Stimulated activated naive CD8-positive, alpha-beta T cell treated with anti-CD3 and anti-CD28 coated beads, Interleukin-15, amount 100 ng/mL, for 72 hours (primary cell): ENCODE measurements at places on chromosomes 3 and 15.

DNA sequence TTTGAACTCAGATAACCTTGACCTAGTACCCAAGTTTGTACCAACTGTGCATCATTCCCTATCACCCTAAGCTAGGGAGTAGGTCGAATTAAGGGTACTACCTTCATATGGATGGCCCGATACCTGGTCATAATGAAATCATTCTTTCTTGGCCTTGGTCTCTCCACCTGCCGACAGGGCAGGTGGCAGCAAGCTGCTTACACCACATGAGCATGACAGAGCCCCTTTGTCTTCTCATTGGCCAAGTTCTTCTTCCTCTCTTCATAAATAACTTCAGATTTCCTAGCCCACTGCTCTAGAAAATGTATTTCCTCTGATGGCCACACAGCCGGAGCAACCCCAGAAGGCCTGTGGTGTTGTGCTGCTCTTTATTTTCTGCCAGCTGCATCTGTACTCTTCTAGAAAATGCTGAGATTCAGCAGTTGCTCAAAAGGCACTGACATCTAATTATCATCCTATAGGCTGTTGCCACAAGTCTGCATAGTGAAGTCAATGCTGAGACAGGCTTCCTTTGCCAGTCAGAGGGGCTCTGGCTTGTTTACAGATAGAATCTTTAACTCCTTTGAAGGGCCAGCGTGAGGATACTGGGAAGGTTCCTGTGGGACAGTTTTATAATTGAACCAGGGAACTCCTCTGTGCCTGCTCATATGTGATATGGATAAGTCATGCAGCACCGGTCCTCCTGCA lies 304.2 kb downstream of the PTPRG start:
- DNase-seq: no peak

DNA sequence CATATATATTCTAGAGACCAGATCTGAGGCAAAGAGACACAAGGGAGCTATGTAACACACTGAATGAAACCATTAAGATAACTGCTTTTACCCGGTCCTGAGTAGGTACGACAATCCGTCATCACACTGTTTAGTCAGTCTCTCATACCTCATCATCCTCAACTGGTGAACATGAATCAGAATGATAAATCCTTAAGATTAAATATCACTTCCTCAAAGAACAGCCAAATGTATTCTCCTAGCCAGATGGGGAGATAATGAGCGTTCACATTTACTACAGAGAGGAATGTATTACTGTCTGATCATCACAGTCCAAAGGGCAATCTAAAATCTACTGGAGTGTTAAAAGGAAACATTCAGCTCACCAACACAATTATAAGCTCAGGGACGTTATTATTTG lies 319.4 kb upstream of the STAC start:
- no peak for DNase-seq

- DNase-seq: no peak
These were observed 553.5 kb downstream of the EDEM1 start for GRCh38 chr3:5741017-5741416.

- DNase-seq: no peak
These were observed 183.3 kb downstream of the NR1D2 start for GRCh38 chr3:24128199-24129005.

- DNase-seq: no peak
These were observed 11.1 kb downstream of the IGF2BP2 start for GRCh38 chr3:185813691-185814215.

- DNase-seq: peak; percentile 2
These were observed 346.8 kb downstream of the CNTN3 start for GRCh38 chr3:74267588-74268184.

DNA sequence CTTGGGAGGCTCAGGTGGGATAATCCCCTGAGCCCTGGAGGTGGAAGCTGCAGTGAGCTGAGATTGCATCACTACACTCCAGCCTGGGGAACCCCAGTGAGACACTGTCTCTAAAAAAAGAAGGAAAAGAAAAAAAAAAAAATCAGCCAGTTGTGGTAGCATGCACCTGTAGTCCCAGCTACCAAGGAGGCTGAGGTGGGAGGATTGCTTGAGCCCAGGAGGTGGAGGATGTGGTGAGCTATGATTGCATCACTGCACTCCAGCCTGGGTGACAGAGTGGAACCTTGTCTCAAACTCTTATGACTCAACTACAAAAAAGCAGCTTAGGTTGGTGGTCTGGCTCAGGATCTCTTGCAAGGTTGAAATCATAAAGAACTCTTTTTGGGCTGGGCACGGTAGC lies 19.3 kb upstream of the GPX1 start:
- peak; percentile 84 for DNase-seq

GRCh38 chr3:133932009-133932408 lies 36.3 kb upstream of the RAB6B start:
- no peak for DNase-seq

DNA sequence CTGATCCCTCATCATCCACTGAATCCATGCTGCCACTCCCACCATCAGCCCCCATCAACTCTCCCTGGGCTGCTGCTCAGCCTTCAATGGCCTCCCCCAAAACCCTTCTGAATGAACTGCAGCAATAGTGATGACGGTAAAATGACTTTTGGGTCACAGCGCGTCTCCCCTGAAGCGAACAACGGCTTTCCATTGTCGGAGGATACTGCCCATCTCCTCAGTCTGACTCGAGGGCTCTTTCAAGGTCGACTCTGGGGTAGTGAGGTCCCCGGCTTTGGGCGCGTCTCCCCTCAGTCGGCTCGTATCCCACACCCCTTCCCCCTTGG lies 57.2 kb upstream of the ZBTB38 start:
- DNase-seq: peak; percentile 21

DNA sequence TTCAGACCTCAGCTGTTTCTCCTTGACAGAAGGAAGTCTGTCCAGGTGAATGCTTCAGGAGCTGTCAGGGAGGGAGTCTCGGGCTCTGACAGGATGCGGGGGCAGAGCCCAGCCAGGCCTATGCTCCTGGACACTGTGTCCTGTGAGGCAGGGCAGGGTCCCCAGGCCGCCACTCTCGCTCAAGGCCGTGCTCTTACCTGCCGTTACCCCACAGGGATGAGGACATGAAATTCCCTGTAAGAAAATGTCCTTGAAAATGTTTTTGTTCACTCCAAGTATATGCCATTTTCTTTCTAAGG lies 63.9 kb downstream of the BOC start:
- no peak for DNase-seq

- DNase-seq: no peak
These were observed at the start of gene CSPG5 for GRCh38 chr3:47578691-47579632. CSPG5 (minus strand) TSS chr3:47578865; CDS start chr3:47578693, 172 bp downstream.

- DNase-seq: no peak
These were observed 109.9 kb downstream of the UACA start for GRCh38 chr15:70653426-70653825.

DNA sequence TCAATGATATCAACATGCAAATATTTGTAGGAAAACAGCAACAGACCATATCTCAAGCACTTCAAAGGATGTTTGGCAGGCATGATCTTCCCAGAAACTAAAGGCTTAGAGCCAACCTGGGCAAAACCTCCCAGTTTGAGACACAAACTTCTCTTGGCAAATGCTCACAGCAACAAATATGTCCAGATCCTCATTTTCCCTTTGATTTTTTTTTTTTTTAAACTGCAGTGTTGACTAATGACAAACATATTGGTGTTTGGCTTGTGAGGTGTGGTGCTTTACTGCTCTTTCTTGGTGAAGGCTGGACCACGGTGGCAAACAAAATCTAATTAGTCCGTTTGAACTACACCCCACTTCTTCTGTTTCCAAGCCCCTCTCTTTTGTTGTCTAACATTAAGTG lies 87.2 kb downstream of the EBLN2 start:
- no peak for DNase-seq

- DNase-seq: no peak
These were observed 539.7 kb upstream of the IL12A start for GRCh38 chr3:159448902-159449301.

- no peak for DNase-seq
These were observed 45.2 kb downstream of the RYK start for GRCh38 chr3:134205451-134205850.

GRCh38 chr3:134796281-134797056 lies 1.4 kb downstream of the EPHB1 start:
- no peak for DNase-seq

DNA sequence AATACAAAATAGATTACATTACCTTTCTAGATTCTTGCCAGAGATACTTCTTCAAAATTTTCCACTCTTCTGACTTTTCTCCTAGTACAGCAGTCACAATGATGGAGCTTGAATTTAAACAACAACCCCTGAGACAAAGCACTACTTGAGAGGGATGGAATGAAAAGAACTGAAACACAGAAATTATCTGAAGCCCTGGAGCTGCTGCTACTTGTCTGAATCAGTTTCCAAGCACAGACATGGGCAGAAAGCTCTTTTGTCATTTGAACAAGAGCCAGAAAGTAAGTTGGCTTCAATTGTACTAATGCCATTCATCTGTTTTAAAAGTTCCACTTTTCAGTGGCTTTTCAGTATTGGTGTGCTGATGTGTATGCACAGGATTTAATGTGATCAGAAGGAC lies 718.5 kb upstream of the ARPP21 start:
- DNase-seq: no peak

GRCh38 chr15:89822951-89823711 lies 8.5 kb upstream of the ANPEP start:
- DNase-seq: no peak

DNA sequence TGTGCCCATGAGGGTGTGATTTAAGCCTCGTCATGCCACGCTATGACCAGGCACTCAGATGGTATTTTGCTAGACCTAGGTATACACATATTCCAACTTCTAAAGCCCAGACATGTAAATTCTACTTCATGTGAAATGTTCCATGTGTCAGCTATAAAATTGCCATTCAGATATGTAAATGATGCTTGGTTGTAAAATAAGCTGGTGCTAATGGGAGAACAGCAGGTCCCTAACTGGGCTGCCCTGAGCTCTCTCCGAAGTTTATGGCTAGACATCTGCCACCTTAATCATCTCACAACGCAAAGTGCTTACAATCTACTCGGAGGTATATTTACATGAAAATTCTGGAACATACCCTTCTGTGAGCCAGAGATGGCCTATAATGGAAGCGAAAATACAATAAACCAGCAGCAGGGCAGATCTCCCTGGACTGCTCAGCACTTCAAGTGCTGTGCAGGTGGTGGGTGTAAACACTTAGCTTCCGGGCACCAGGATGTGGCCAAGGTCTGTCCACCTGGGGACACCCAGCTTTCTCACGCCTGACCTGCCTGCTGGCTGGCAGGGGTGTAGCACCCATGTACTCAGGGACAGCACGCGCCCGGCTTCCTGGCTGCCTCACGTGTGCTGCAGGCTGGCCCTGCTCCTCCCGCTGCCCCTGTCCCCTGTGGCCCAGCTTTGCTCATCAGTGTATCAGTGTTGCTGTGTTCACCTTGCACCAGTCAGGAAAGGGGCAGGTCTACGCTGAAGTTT lies 82.0 kb downstream of the CHDH start:
- no peak for DNase-seq

DNA sequence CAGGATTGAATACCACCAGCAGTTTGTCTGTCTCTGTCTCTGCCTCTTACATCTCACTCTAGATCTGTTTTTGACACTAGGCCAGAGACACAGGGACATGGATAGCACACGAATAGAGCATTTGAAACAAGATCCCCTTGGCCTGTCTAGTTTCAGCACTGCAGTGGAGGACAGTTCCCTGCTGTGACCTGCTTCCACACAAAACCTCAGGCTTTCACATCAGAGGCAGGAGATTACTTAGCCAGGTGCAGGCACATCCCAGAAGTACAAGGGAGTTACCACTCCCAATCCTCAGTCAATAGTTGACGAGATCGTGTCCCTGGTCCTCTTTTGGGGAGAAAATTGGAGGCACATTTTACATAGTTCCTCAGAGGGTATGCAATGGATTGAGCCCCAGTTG lies 34.0 kb upstream of the CCK start:
- peak; percentile 18 for DNase-seq

GRCh38 chr3:52092271-52092660 lies 35.9 kb upstream of the DUSP7 start:
- DNase-seq: no peak

GRCh38 chr15:98650417-98651035 lies 2.2 kb downstream of the IGF1R start:
- DNase-seq: peak; percentile 52

GRCh38 chr3:16168211-16168610 lies 6.3 kb upstream of the GALNT15 start:
- DNase-seq: no peak

DNA sequence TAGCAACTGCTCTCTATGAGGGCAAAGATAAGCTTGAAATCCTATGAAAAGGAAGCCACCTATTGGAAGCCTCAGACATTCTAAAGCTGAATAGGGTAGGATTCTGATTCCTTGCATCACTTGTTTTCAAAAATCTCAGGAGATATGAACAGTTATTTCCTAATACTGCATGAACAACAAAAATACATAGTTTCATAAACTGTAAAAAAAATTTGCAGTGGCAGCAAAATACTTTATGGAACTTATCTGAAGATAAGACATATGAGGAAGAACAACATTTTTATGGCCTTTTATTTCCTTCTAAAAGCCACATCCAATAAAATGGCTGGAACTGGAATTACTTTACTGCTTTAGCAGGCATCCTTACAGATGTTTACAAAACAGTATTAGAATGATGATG lies 29.9 kb downstream of the AP3S2 start:
- no peak for DNase-seq

DNA sequence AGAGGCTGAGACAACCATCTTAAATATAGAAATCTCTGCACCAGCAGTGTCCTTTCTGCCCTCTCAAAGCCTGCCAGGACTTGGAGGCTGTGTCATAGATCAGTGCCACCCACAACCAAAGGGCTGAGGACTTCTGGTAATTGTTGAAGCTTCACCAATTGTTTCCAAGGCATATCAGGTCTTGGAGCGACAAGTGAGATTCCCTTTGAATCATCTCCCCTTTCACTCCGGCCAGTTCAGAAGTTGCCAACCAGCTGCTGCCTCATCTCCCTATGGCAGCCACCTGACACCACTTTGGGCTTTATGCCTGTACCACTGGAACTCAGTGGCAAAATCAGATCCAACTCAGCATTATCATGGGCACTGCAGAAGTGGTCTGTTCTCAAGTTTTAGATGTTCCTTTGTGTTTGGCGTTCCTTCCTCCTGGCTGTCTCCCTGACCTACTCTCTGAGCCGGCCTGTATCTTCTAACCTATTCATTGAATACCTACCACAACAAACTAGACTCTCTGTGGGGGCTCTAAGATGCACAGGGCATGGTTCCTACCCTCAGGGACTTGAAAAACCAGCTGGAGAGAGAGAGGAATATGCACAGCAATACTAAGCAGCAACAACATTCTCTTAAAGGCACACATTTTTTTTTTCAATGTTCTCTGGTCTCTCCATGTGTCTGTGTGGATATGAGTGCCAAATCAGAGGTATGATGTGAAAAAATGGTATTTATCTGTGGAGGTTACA lies 90.8 kb upstream of the PFN2 start:
- DNase-seq: no peak

GRCh38 chr15:52710708-52711389 lies 31.7 kb upstream of the ATOSA start:
- DNase-seq: no peak
